Neural progenitor cell (in vitro differentiated cells): ENCODE measurements at places on chromosomes 3 and 15.

GRCh38 chr3:48798998-48799397, 48.7 kb downstream of the PRKAR2A start:
- no peaks in the 10 kb centered on the region for H3K27me3 ChIP-seq
- H3K4me3 ChIP-seq, result no peak overlapping the region
- H3K27ac ChIP-seq, result no peak overlapping the region
- DNase-seq, result no peak

- no peak for DNase-seq
- no peaks in the 10 kb centered on the region for H3K27me3 ChIP-seq
- H3K27ac ChIP-seq, result no peak overlapping the region
These were observed 148.7 kb downstream of the MYLK start for GRCh38 chr3:123735456-123735855.

GRCh38 chr15:93001881-93002280, 87.1 kb downstream of the RGMA start:
- H3K4me1 ChIP-seq, result no peaks in the 10 kb centered on the region
- H3K27ac ChIP-seq, result no peak overlapping the region
- no peaks in the 10 kb centered on the region for H3K27me3 ChIP-seq
- no peak overlapping the region for H3K4me3 ChIP-seq

GRCh38 chr3:14927308-14927707, 20.1 kb upstream of the NR2C2 start:
- no peaks in the 10 kb centered on the region for H3K27me3 ChIP-seq
- DNase-seq, result no peak
- no peak overlapping the region for H3K27ac ChIP-seq
- no peaks in the 10 kb centered on the region for H3K36me3 ChIP-seq
- H3K4me3 ChIP-seq, result no peak overlapping the region

- no peaks in the 10 kb centered on the region for H3K36me3 ChIP-seq
- H3K27ac ChIP-seq, result no peak overlapping the region
These were observed 453.9 kb downstream of the WDR72 start for GRCh38 chr15:53305554-53305953.

- no peaks in the 10 kb centered on the region for H3K4me1 ChIP-seq
- H3K4me3 ChIP-seq, result no peak overlapping the region
- DNase-seq, result no peak
- no peaks in the 10 kb centered on the region for H3K36me3 ChIP-seq
- H3K27me3 ChIP-seq, result no peaks in the 10 kb centered on the region
These were observed 95.2 kb downstream of the PLSCR2 start for GRCh38 chr3:146374146-146374545.

GRCh38 chr3:47650294-47650693, 71.6 kb upstream of the CSPG5 start:
- H3K36me3 ChIP-seq, result no peaks in the 10 kb centered on the region
- DNase-seq, result no peak
- no peaks in the 10 kb centered on the region for H3K4me1 ChIP-seq
- no peaks in the 10 kb centered on the region for H3K27me3 ChIP-seq

GRCh38 chr15:89743594-89743993, 7.5 kb downstream of the MESP1 start:
- no peak overlapping the region for H3K4me3 ChIP-seq
- no peaks in the 10 kb centered on the region for H3K4me1 ChIP-seq
- no peaks in the 10 kb centered on the region for H3K36me3 ChIP-seq
- peaks cover 49% of the 10 kb centered on the region for H3K27me3 ChIP-seq
- H3K27ac ChIP-seq, result no peak overlapping the region

DNA sequence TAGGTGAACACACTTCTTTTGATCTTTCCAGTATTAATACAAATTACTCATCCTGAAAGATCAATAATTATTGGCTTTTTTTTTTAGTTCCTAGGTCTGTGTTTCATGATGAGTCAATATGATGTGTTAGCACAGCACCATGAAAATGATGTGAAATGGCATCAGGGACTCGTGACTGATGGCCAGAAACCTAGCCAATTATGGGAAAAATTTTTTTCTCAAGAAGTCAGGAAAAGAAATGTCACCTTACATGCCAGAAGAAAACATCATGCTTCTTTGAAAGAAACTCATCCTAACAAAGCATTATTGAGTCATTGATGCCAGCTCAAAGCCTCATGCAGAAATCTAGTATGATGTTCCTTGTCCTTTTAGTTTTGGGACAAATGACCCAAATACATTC, 468.3 kb upstream of the CBLB start:
- H3K4me1 ChIP-seq, result peaks cover 12% of the 10 kb centered on the region
- no peak for DNase-seq
- no peaks in the 10 kb centered on the region for H3K36me3 ChIP-seq
- no peak overlapping the region for H3K4me3 ChIP-seq
- no peak overlapping the region for H3K27ac ChIP-seq

GRCh38 chr3:120160050-120160449, 65.8 kb upstream of the GSK3B start:
- H3K27ac ChIP-seq, result no peak overlapping the region
- H3K4me1 ChIP-seq, result no peaks in the 10 kb centered on the region
- H3K36me3 ChIP-seq, result no peaks in the 10 kb centered on the region
- no peak overlapping the region for H3K4me3 ChIP-seq
- DNase-seq, result no peak

GRCh38 chr3:148730676-148731075, 33.0 kb downstream of the AGTR1 start:
- H3K4me1 ChIP-seq, result no peaks in the 10 kb centered on the region
- DNase-seq, result no peak
- H3K27ac ChIP-seq, result no peak overlapping the region
- H3K27me3 ChIP-seq, result no peaks in the 10 kb centered on the region
- H3K36me3 ChIP-seq, result no peaks in the 10 kb centered on the region

DNA sequence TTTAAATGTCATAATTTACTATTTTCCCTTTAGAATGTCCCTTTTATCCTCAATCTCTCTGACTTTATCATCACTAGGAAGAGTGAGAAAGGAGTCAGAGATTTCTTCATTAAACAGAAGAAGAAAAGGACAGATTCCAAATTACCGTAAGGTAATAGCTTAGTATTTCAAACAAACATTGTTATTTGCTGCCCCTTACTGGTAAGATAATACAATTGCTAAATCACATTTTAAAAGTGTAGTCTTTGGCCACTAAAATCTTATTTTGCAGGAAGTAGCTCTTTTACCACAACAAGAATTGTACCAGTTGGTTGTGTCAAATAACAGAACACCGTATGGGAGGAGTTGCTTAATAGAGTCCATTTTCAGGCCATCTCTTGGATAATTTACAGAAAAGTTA, 53.7 kb downstream of the CGGBP1 start:
- no peaks in the 10 kb centered on the region for H3K27me3 ChIP-seq
- no peaks in the 10 kb centered on the region for H3K36me3 ChIP-seq
- no peak overlapping the region for H3K27ac ChIP-seq
- H3K4me3 ChIP-seq, result no peak overlapping the region

- H3K27ac ChIP-seq, result no peak overlapping the region
- no peaks in the 10 kb centered on the region for H3K4me1 ChIP-seq
- no peak overlapping the region for H3K4me3 ChIP-seq
- H3K27me3 ChIP-seq, result no peaks in the 10 kb centered on the region
- DNase-seq, result no peak
These were observed 34.6 kb downstream of the ROPN1B start for GRCh38 chr3:126003447-126004190.

DNA sequence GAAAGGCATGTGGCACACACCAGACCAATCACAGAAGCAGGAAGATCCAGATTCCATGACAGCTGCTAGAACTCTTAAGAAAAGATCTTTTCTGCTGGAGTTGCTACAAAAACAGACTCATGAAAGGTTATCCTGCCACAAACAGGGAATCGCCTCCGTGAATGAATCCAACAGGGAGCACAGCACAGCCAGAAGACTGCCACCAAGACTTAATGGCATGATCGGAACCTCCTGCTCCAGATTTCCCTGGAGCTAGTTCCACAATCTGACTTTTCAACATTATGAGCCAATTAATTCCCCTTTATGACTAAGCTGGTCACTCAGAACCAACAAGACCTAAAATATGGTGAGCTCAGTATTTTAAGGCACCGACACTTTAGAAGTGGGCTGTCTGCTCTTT, 232.5 kb downstream of the FOXP1 start:
- H3K4me3 ChIP-seq, result no peak overlapping the region
- no peaks in the 10 kb centered on the region for H3K36me3 ChIP-seq
- no peaks in the 10 kb centered on the region for H3K4me1 ChIP-seq
- no peak for DNase-seq
- no peak overlapping the region for H3K27ac ChIP-seq

DNA sequence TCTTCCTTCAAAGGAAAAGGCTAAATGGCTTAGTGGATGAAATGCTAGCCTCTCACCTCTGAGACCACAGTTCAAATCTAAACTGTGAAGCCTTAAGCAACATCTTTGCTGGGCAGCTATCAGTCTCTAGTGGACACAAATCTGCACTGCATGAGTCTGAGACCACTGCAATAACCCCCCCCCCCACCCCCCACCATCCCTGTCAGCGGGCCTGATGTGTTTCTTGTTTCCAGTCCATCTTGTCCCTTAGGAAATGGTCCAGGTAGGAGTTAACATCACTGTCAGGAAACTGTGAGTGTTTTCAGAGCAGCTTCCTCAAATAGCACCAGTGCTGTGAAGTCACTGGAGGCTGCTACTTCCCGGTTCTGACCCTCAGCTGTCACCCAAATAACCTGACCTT, 140.6 kb upstream of the TMCO5A start:
- H3K27me3 ChIP-seq, result no peaks in the 10 kb centered on the region
- H3K36me3 ChIP-seq, result no peaks in the 10 kb centered on the region
- H3K4me1 ChIP-seq, result no peaks in the 10 kb centered on the region
- DNase-seq, result peak; percentile 40

DNA sequence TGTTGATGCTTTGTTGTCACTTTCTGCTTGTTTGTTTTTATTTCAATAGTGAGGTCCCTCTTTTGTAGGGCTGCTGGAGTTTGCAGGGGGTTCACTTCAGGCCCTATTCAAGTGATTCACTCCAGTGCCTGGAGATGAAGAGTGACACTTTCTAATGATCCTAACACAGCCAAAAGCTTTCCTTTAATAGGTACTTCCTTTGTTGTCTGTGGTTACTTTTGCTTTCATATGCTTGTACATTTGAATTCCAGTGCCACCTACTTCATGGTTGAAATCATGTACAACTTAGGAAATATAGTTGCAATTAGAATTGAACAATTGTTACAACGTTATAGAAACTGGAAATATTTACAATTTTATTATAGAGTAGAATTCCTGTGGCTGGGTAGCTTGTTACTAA, 466.8 kb upstream of the EPHA3 start:
- no peaks in the 10 kb centered on the region for H3K36me3 ChIP-seq
- DNase-seq, result no peak
- no peak overlapping the region for H3K27ac ChIP-seq
- H3K27me3 ChIP-seq, result no peaks in the 10 kb centered on the region

- no peak overlapping the region for H3K4me3 ChIP-seq
- DNase-seq, result peak; percentile 27
- H3K4me1 ChIP-seq, result no peaks in the 10 kb centered on the region
- no peaks in the 10 kb centered on the region for H3K36me3 ChIP-seq
- H3K27ac ChIP-seq, result no peak overlapping the region
These were observed 273.6 kb downstream of the THRB start for GRCh38 chr3:24220859-24221657.

- H3K27ac ChIP-seq, result peak overlapping the region; percentile 1
- peaks cover 45% of the 10 kb centered on the region for H3K4me1 ChIP-seq
- H3K27me3 ChIP-seq, result no peaks in the 10 kb centered on the region
- H3K36me3 ChIP-seq, result peaks cover 2% of the 10 kb centered on the region
These were observed 15.1 kb downstream of the UBE2E1 start for GRCh38 chr3:23820888-23821287.

GRCh38 chr3:99321261-99321660, 317.1 kb upstream of the COL8A1 start:
- no peak overlapping the region for H3K27ac ChIP-seq
- H3K4me3 ChIP-seq, result no peak overlapping the region
- H3K4me1 ChIP-seq, result no peaks in the 10 kb centered on the region
- H3K36me3 ChIP-seq, result no peaks in the 10 kb centered on the region
- DNase-seq, result no peak
- no peaks in the 10 kb centered on the region for H3K27me3 ChIP-seq

- H3K36me3 ChIP-seq, result no peaks in the 10 kb centered on the region
- no peaks in the 10 kb centered on the region for H3K4me1 ChIP-seq
- no peaks in the 10 kb centered on the region for H3K27me3 ChIP-seq
These were observed 179.9 kb downstream of the FAM43A start for GRCh38 chr3:194865615-194866014.

DNA sequence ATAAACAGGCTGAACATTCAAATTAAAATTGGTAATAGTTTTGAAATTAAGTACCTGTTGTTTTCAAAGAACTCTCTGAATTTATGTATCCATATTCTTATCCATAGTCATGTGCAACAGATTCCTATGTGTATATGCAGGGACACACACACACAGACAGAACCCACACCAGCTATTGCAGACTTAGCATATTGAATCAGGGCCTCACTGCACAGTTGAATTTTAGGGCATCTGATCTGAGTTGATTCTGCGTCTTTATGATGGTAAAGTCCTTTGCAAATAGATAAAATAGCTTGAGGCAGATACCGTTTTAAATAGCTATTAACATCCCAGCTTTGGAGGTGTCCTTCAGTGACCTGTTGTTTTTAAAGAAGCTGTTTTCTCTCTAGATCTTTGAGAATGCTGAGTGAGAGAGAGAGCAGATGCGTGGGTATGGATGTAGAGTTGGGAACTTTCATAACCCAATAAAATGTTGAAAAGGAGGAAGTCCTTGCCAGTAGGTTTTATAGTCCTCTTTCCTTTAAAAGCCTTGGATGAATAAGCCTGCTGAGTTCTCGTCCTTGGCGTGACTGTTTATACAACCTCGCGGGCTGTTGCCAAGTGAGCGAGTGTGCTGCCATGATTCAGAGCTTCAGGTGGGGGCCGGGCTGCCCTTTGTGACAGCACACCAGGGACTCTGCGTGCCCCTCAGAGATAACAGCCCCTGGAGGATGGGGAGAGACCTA, 18.3 kb downstream of the MYZAP start:
- H3K27me3 ChIP-seq, result no peaks in the 10 kb centered on the region
- no peaks in the 10 kb centered on the region for H3K4me1 ChIP-seq
- H3K36me3 ChIP-seq, result no peaks in the 10 kb centered on the region
- no peak overlapping the region for H3K4me3 ChIP-seq
- no peak for DNase-seq

DNA sequence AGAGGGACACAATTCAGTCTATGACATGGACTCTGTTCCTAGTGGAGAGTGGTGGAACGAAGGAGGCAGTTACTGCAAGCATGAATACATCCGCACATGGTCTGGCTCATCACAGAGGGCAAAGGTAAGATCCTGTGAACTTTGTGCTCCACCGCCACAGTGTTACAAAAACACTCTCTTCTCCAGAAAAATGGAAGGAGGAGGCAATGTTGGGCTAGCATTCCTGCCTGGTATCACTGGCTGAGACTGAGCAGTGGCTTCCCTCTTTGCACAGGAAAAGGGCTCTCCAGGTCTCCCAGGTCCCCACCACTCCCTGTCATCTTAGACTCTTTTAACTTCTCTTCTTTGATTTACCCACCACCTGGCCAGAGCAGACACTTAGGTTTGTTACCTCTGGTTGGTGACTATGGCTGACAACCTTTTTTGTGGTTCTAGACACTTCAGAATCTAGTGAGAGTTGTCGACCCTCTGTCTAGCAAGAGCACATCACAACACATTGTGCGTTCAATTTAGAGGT, 1.5 kb upstream of the EEFSEC start:
- H3K4me1 ChIP-seq, result no peaks in the 10 kb centered on the region
- no peak overlapping the region for H3K27ac ChIP-seq
- no peak for DNase-seq
- no peaks in the 10 kb centered on the region for H3K36me3 ChIP-seq

- H3K36me3 ChIP-seq, result no peaks in the 10 kb centered on the region
- no peak for DNase-seq
- no peak overlapping the region for H3K4me3 ChIP-seq
These were observed 645.2 kb upstream of the EPHA6 start for GRCh38 chr3:96169111-96169766.
